ENCODE measurements at places on chromosomes 16 and 17. TPM values are rescaled to one million over a fixed set of nuclear protein-coding genes. Genes with fewer than 3 reads are reported as not detected.

CNGB1 gene
- not detected for total RNA-seq

C16orf46 gene
- total RNA-seq, result 0.62 TPM

GRAPL gene
- total RNA-seq, result 1.2 TPM

CTF1 gene
- total RNA-seq, result 8.7 TPM

MTSS2 gene
- total RNA-seq, result 88.4 TPM

CACNG3 gene
- not detected for total RNA-seq

NOXO1 gene
- 0.22 TPM for total RNA-seq

PPP1R27 gene
- not detected for total RNA-seq

CCDC200 gene
- not detected for total RNA-seq

ADCY9 gene
- 48.2 TPM for total RNA-seq

UNC13D gene
- total RNA-seq, result 10.7 TPM

DHRS7C gene
- 69.8 TPM for total RNA-seq

LAT gene
- total RNA-seq, result 1.9 TPM

PRR35 gene
- not detected for total RNA-seq
